ENCODE measurements at places on chromosomes 5 and 9. TPM values are rescaled to one million over a fixed set of nuclear protein-coding genes. Genes with fewer than 3 reads are reported as not detected.

Gene CFAP157
- not detected for total RNA-seq

GRCh38 chr5:62486672-62487071, 74.1 kb downstream of the IPO11 start:
- DNase-seq: no peak

Gene SLC25A2
- 0.24 TPM for total RNA-seq

GRCh38 chr5:34687269-34688011, 31.3 kb downstream of the RAI14 start:
- DNase-seq: peak; percentile 89

DNA sequence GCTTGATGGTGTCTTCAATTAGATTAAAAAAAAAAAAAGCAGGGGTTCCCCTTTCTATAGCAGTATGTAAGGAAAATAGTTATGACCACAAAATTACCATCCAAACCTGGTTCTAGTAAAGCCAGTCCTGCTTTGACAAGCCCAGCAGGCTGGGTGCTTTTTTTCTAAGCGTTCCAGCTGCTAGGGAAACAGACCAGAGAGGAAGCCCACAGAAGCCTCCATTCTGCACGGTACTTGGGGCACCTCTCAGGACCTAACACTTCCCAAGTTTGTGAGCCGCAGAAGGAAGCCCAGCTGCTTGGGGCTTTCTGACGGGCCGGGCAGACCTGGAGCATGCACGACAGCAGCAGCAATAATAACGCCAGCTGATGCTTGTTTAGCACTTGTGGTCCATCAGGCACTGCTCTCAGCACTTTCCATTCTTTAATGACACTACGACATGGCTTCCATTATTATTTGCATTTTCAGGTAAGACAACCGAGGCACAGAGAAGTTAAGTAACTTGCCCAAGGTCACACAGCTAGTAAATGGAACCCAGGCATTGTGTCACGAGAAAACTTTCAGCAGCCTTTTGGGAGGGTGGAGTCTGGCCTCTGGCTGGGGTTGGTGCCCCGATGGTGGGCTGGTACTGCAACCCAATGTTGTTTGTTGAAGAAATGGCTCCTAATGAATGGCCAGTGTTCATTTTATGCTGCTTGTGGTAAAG, 15.4 kb downstream of the LMX1B start:
- no peak for DNase-seq

GRCh38 chr9:76419782-76420380, 25.7 kb upstream of the RFK start:
- peak; percentile 28 for DNase-seq

DNA sequence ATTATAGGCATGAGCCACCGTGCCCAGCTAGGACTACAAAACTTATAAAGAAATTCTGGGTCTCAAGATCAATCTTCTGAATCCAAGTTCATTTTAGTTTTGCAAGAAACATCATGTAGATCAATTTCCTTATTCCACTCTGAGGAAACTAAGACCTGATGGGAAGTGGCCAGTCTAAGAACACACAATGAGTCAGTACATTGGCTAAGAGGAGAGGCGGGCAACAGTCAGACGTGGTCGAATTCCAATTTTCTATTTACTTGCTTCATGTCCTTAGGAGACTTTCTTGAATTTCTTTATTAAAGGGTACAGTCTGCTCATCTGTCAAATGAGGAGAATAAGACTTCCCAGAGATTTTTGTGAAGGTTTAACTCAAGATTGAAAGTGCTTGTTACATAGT, 432.1 kb upstream of the BRINP1 start:
- DNase-seq: no peak

- DNase-seq: peak; percentile 69
These were observed 57.4 kb downstream of the ATPSCKMT start for GRCh38 chr5:10192309-10192708.

- DNase-seq: peak; percentile 58
These were observed 26.5 kb downstream of the OXCT1 start for GRCh38 chr5:41843456-41844370.

DNA sequence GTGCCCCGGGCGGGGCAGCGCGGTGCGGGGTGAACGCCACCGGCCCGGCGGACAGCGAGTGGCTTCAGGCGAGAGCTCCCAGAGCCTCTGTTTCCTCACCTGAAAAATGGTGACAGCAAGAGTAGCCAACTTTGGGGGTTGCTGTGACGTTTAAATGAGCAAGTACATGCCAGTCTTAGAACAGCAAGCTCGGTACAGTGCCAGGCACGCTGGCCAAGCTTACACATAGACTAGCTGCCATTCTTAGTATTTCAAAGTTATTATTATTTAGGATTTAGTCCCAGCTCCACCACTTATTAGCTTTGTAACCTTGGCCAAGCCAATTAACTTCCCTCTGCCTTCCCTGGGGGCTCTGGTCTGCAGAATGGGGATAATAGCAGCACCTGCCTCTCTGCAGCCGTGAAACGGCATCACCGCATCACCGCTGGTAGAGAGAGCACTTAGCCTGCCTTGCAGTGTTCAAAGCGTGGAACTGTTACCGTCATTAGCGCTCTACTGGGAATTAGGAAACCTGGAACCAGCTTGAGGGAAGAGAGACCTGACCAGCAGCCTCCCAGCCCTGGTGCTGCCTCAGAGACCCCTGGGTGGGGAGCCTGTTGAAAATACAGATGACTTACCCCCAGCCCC, at the start of gene C9orf50:
Gene C9orf50 (minus strand): TSS at position 433 of the 627 bp plus-strand sequence. CDS start 527 bp downstream, outside the sequence.
- DNase-seq: no peak

- DNase-seq: no peak
These were observed 79.8 kb downstream of the ARSB start for GRCh38 chr5:78905084-78905938.

GRCh38 chr5:94093300-94093699, 351.9 kb upstream of the POU5F2 start:
- DNase-seq: no peak

DNA sequence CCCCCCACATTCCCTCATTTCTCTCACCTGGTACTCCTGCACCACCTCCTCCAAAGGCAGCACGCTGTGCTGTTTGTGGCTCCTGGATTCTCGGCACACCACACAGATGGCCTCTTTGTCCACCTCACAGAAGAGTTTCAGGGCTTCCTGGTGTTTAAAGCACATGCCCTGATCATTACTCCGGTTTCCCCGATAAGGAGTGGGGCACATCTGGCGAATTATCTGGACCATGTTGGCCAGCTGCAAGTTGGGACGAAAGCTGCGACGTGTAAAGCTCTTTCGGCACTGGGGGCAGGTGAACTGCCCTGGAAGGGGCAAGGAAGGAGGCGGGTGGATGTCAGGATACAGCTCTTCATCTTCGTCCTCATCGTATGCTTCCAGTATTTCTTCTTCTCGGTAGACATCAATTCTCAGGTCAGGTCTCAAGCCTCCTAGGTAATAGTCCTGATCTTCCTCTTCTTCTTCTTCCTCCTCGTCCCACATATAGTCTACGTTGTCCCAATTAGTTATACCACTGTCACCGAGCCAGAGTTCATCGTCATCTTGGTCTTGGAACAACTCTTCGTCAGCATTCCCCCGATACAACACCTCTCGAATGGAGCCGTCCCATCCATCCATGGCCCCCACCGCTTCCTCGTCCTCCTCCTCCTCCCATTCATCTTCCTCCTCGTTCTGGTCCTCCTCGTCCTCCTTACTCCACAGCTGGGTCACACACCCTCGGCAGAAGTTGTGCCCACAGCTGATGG, 796 bp downstream of the TRIM52 start:
- DNase-seq: no peak

- DNase-seq: no peak
These were observed 169.3 kb downstream of the CCDC192 start for GRCh38 chr5:127872494-127872893.

Gene PDE8B
- 0.21 TPM for total RNA-seq

Gene FABP6
- total RNA-seq: not detected
